B cell (primary cell): ENCODE measurements at places on chromosomes 3 and 15. TPM values are rescaled to one million over a fixed set of nuclear protein-coding genes. Genes with fewer than 3 reads are reported as not detected.
A peak's percentile ranks its signal among the peaks of the same experiment; 100 is the strongest.

DNA sequence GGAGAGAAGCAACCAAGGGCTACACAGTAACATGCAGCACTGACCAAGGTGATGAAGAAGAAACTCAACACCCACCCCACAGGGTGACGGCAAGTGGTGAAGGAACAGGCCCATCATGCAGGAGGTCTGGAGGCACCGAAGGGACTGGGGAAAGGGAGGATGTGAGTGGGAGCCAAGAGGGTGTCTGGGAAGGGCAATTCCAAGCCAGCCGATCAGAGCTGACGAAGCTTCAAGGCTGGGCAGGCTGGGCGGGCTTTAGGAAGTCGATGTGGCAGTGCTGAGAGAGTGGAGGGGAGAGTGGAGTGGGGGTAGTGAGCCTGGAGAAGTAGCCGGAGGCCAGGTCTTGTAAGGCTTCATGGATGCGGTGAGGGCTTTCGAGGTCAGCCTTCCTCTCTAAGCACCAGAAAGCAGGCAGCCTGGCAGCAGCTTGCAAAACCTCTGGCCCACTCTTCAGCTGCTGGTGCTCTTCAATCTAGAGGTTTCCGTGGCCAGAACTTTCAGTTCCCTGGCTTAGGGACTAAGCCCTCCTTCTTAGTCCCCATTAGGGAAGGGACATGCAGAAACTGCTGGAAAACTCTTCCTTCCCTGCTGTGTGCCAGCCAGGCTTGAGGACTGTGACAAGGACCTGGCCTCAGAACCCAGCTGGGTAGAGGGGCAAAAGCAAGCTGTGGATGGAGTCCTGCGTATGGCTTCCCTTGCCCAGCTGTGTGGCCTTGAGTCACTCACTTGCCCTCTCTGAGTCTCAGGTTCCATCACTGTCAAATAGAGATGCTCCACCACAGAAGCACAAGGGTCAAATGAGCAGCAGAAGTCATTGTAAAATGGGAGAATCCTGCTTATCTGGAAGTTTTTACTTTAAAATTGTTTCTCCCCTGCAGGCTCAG is 72.1 kb downstream of the TLE3 start:
- H3K4me3 ChIP-seq = no peak overlapping the region
- peaks cover 23% of the 10 kb centered on the region for H3K4me1 ChIP-seq
- no peak overlapping the region for H3K27ac ChIP-seq
- H3K36me3 ChIP-seq = no peaks in the 10 kb centered on the region

GRCh38 chr3:156751461-156752025 is 74.6 kb upstream of the LEKR1 start:
- H3K4me3 ChIP-seq = no peak overlapping the region
- DNase-seq = no peak
- H3K27ac ChIP-seq = no peak overlapping the region

DNA sequence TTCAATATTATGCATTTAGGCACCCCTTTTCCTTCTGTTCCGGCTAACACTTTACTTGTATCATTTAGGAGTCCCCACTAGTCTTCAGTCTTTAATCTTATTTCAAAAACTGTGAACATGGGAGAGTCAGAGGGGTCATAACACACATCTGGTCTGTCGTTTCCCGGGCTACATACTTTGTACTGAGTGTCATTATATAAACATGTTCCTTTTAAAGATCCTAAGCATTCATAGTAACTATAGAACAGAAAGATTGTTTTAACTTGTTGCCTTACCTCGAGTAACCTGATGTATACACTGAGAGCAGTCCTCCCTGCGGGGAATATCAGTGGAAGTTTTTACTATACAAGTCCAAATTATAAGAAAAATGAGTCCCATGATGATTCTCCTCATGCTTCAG is 78.2 kb upstream of the VEPH1 start:
- H3K4me3 ChIP-seq = no peak overlapping the region
- no peak overlapping the region for H3K27ac ChIP-seq
- DNase-seq = no peak
- no peaks in the 10 kb centered on the region for H3K4me1 ChIP-seq
- no peaks in the 10 kb centered on the region for H3K36me3 ChIP-seq

The GPR149 gene
- total RNA-seq = not detected in 2 replicates

DNA sequence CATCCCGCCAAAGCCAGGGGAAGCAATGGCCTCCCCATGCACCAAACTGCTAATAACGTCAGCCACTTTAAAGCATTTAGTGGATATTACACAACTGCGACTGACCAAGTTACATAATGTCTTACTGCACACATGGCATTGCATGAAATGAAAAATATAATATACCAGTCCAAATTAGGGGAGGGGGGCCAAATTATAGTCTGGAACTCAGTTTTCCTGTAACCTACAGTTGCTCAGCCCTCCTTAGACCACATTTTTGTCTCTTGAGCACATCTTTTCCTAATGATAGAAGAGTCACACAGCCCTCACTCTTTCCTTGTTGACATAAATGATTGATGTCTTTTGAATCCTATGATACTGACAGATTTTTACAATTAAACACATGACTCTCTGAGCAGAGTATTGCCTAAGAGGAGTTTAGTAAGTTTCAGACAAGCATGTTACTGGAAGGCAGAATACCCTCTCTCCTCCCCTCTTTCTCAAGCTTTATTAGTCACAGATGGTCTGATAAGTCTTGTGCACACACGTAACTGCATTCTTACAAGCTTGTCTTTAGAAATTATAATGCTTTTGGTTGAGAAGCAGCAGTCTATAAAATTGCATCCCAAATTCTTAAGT is 1.1 kb upstream of the PLD1 start:
- H3K27ac ChIP-seq = no peak overlapping the region
- no peak for DNase-seq
- H3K4me3 ChIP-seq = no peak overlapping the region

- no peak overlapping the region for H3K4me3 ChIP-seq
- no peak overlapping the region for H3K27ac ChIP-seq
- DNase-seq = no peak
- H3K4me1 ChIP-seq = no peaks in the 10 kb centered on the region
- no peaks in the 10 kb centered on the region for H3K27me3 ChIP-seq
Measured at GRCh38 chr3:65871305-65872141, 167.2 kb downstream of the MAGI1 start.

DNA sequence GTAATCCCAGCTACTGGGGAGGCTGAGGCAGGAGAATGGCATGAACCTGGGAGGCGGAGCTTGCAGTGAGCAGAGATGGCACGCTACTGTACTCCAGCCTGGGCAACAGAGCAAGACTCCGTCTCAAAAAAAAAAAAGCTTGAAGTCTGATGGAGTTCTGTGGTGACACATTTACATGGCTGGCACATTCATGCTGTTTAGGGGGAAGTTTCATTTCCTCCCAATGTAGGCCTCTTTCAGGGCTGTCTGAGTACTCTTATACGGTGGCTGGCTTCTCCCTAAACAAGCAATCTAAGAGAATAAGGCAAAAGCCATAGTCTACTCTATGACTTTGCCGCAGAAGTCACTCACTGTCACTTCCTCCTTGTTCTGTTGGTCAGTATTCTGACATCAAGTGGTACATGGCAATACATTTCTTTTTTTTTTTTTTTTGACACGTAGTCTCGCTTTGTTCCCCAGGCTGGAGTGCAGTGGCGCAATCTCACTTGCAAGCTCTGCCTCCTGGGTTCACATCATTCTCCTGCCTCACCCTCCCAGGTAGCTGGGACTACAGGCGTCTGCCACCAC is 41.2 kb downstream of the OIP5 start:
- peaks cover 30% of the 10 kb centered on the region for H3K36me3 ChIP-seq
- H3K4me3 ChIP-seq = no peak overlapping the region
- DNase-seq = peak; percentile 89
- H3K27me3 ChIP-seq = no peaks in the 10 kb centered on the region
- peak overlapping the region; percentile 91 for H3K27ac ChIP-seq

DNA sequence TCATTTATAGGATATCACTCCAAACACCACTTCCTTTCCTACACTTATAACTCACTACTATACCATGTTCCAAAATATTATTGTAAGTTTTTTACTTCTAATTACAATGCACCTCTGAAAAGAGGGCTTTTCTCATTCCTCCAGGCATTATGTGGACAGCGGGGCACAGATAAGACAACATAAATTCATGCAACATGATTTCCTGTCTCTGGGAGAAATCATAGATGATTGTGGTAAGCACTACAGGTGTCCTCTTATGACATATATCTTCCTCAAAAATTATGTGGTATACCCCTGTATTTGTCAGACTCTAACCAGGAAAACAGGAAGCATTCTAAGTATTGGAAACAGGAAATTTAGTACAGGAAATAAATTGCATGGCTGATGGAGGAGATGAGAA is 45.7 kb upstream of the INO80 start:
- no peak for DNase-seq
- no peaks in the 10 kb centered on the region for H3K36me3 ChIP-seq
- H3K27ac ChIP-seq = no peak overlapping the region
- H3K4me1 ChIP-seq = no peaks in the 10 kb centered on the region
- peaks cover 2% of the 10 kb centered on the region for H3K27me3 ChIP-seq

DNA sequence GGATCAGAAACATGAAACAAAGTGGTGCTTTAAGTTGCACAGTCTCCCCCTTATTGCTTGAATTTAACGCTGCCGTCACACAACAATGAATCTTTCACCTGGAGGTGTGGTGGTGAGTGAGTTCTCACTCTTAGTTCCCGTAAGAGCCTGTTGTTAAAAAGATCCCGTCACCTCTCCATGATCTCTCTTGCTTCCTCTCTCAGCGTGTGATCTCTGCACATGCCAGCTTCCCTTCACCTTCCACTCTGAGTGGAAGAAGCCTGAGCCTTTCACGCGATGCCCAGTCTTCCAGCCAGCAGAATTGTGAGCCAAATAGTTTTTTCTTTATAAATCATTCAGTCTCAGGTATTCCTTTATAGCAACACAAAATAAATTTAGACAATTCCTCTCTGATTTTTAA is 136.7 kb upstream of the CHL1 start:
- no peak overlapping the region for H3K27ac ChIP-seq
- no peaks in the 10 kb centered on the region for H3K27me3 ChIP-seq
- no peak overlapping the region for H3K4me3 ChIP-seq

DNA sequence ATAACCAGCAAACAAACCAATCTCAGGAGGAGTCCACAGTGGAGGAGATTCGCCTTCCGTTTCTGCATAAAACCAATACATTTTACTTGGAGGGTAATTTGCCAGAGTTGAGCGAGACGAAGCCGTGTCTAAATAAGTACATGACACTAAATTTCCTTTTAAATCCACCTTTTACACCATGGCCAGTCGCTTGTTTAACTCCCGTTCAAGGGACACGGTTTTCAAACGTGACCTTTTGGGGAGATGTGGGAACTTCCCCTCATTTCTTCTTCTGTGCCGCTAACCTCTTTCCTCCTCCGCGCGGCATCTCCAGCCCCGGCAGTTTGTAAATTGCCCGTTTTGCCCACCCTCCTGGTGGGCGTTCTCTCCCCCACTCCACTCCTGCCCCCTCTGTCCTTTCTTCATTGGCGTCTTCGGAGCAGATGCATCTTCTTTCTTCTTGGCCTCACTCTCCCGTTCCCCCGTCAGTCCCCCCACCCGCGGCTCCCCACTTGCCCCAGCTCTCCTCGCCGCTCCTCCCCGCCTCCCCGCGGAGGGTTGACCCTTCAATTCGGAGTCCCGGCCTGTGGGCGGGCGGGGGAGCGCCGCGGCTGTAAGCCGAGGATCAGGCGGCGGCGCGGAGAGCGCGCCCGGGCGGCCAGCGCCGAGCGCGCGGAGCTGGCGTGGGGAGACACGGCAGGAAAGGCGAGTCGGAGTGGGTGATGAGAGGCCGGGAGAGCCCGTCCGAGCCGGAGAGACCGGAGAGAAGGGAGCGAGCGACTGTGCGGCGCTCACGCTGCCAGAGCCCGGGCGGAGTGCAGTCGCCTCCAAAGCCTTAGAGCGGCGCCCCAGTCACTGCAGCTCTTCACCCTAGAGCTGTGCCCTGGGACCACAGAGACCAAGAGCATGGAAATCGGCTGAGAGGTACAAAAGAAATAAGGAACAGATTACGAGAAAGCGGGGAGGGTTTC is at the start of gene NLGN1:
TSS of gene NLGN1 (plus strand) at position 584 of the 950 bp plus-strand sequence.
- peaks cover 30% of the 10 kb centered on the region for H3K4me1 ChIP-seq
- no peaks in the 10 kb centered on the region for H3K36me3 ChIP-seq
- peaks cover 32% of the 10 kb centered on the region for H3K27me3 ChIP-seq
- H3K4me3 ChIP-seq = no peak within 1 kb of the TSS
- no peak for DNase-seq
- no peak within 1 kb of the TSS for H3K27ac ChIP-seq

The ESYT3 gene
- total RNA-seq = not detected in 2 replicates

DNA sequence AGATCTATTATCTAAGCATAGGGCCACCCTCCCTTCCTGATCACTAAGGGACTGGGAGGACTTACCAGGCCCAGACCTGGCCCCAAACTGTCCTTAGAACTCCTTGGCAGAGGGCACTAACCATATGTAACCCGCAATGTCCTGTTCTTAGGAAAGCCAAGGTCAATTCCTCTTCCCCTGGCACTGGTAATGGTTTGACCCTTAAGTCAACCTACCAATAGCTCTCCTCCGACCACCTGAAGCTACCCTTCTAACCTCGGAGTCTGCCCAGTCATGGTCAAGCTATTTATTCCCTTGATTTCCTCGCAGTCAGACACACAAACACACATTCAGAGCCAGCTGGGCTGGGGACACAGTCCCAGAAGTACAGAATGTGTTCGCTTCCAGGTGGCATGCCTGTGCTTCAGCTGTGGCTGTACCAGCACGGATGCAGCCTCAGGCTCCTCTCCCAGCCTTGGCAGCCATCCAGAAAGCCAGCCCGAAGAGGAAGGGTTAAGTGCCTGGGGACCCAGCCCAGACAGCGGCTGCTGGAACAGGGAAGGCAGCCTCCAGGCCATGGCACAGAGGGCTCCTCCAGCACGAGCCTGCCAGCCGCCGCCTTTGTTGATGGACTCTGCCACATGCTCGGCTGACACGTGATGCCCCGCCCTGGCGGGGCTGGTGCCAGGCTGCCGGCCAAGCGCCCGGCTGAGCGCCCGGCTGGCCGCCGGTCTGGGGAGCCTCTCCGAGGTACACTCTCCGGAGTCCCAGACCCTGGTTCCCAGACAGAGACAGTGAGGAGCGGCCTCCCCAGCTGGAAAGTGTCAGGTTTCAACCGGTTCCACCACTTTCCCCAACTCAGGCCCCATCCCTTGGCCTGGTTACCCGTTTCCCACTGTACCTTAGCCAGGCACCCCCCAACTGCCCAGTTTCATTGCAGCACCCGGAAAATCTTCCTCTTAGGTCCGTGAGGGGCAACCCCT is 5.5 kb downstream of the BMF start:
- H3K36me3 ChIP-seq = peaks cover 43% of the 10 kb centered on the region
- no peak for DNase-seq

The ADAMTS9 gene
- not detected in 2 replicates for total RNA-seq

DNA sequence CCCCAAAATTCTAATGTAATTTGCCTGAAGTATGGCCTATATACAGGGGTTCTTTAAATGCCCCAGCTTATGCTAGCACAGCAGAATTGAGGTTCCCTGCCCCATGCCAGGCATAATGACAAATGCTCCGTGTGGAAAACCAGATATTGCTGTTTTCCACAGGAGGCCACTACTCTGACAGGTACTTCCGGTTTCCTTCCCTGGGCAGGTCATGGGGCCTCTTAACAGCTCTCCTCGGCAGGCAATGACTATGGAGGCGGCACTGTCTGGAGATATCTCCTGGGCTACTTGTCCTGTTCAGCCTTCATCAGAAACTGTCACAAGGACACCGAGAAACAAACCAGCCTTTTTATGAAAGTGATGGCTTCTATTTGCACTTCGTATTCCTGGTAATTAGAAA is 54.8 kb downstream of the SLC7A14 start:
- DNase-seq = no peak
- H3K36me3 ChIP-seq = no peaks in the 10 kb centered on the region
- no peaks in the 10 kb centered on the region for H3K4me1 ChIP-seq
- H3K27me3 ChIP-seq = no peaks in the 10 kb centered on the region
- H3K27ac ChIP-seq = no peak overlapping the region
